ENCODE measurements at places on chromosomes 1 and 21. TPM values are rescaled to one million over a fixed set of nuclear protein-coding genes. Genes with fewer than 3 reads are reported as not detected.

DNA sequence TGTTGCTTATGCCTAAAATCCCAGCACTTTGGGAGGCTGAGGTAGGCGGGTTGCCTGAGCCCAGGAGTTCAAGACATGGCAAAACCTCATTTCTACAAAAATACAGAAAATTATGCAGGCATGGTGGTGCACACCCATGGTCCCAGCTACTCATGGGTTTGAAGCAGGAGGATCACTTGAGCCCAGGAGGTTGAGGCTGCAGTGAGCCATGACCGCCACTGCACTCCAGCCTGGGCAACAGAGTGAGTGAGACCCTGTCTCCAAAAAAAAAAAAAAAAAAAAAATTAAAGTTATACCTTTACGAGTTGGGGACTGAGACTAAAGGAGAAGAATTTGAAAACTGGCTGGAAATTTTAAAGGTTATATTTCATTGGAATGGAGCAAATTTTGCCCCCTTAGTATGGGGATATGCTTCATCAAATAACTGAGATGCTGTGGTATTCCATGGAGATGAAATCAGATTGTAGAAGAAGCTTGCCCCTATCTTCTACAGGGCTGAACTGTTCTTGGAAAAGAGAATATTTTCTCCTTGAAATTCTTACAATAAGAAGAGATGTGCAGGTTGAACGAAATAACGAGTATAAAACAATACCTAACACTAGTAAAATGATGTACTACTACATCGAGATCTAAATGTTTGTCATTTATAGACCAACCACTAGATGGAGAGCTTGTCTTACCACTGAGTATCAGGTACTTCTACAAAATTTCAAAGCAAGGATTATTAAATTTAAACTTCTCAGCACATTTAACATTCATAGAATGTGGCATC, 34.9 kb upstream of the SCYL3 start:
- DNase-seq = no peak

DNA sequence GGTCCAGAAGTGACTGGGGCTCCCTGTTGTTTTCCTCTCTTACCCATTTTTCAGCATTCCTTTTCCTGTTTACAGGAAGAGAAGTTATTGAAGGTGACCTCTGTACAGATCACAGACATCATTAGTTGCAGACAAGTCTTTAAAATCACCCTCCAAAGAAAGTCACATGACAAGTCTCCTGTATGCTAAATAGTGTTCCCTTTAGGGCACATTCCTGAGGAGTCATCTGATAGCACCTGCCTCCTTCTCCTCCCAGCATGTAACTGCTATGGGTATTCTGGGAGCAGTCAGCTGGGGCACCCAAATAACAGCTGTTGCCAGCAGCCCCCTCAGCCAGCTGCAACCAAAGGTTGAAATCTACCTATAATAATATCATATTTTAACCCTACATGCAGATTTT, 200.6 kb downstream of the PTGER3 start:
- DNase-seq = no peak

Gene CRNN
- total RNA-seq = not detected

Gene COL16A1
- 0.14 TPM for total RNA-seq

GRCh38 chr1:14003552-14003951, 303.6 kb downstream of the PRDM2 start:
- no peak for DNase-seq

Gene CLDN17
- not detected for total RNA-seq

GRCh38 chr1:226579781-226580323, 31.3 kb downstream of the STUM start:
- DNase-seq = no peak

GRCh38 chr1:48741380-48741779, 35.3 kb downstream of the BEND5 start:
- DNase-seq = no peak
